Bronchial epithelial cell (primary cell): ENCODE measurements at places on chromosomes 5 and 9.

- DNase-seq: no peak
Observed at GRCh38 chr9:37889536-37889935, 14.4 kb downstream of the SLC25A51 start.

GRCh38 chr9:36855448-36856315 is 178.4 kb downstream of the PAX5 start:
- peak; percentile 16 for DNase-seq

DNA sequence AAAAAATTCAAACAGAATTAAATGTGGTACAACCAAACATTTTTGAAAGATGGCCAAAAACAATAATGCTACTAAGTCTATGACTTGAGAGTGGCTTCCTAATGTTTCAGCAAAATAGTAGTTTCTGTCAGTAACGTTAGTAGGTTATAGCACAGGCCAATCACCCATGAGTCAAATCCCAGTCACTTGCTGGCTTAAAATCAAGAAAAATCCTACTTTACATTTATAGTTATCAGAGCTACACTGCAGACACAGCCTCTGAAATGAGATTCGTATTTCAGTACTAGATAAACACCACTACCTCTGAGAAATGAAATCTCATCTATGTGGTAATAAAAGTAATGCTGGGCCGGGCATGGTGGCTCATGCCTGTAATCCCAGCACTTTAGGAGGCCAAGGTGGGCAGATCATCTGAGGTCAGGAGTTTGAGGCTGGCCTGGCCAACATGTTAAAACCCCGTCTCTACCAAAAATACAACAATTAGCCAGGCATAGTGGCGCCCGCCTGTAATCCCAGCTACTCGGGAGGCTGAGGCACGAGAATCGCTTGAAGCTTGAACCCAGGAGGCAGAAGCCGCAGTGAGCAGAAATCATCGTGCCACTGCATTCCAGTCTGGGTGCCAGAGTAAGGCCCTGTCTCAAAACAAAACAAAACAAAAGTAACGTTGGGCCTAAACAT is 6.1 kb downstream of the ZDHHC21 start:
- peak; percentile 73 for DNase-seq

- no peak for DNase-seq
Observed at GRCh38 chr9:91843623-91844148, 106.3 kb downstream of the ROR2 start.

- DNase-seq: no peak
Observed at GRCh38 chr5:10384483-10384882, 31.0 kb downstream of the MARCHF6 start.

DNA sequence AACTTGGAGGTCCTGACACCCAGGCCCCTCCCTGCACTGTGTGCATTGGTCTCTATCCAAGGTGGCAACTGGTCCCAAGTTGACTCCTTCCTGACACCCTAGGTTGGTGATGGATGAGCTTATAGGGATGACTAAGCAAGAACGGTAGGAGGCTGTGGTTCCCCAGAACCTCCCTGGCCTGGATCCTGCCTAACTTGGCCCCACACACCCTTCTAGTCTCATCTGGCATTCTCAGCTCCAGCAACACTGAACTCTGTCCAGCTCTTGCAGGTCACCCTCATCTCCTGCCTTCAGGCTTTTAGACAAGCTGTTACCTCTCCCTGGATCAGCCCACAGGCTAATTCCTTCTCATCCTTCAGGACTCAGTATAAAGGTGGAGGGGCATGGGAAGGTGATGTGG is 16.5 kb downstream of the AQP3 start:
- no peak for DNase-seq

DNA sequence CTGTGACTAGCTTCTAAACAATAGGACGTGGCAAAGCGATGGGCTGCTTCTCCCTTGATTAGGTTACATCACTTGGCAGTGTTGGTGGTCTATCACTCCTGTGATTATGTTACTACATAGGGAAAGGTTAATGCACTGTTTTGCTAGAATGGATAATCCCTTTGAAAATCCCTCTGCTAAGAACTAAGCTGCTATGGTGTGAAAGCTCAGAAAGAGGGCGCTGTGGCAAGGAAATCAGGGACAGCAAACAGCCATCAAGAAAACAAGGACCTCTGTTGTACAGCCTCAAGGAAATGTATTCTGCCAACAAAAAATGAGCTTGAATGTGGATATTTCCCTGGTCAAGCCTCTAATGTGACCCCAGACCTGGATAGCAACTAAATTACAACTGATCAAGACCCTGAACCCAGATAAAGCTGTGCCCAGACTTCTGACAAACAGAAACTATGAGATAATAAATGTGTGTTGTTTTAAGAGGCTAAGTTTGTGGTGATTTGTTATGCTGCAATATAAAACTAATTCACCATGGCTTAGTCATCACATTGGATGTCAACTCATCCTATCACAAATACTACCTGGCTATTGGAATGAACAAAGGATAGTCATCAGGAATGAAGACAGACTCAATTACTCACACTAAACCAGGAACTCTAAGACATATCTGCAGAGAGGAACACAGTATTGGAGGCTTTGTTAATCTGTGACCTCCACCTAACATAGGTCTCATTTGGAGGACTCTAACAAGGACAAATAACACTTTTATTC is 1215.9 kb downstream of the EFNA5 start:
- peak; percentile 98 for DNase-seq

GRCh38 chr9:30035761-30036160 is 2348.7 kb upstream of the ACO1 start:
- no peak for DNase-seq

GRCh38 chr5:83549674-83550073 is 78.1 kb downstream of the VCAN start:
- no peak for DNase-seq

GRCh38 chr5:92941806-92942205 is 639.2 kb downstream of the NR2F1-AS1 start:
- DNase-seq: peak; percentile 29

DNA sequence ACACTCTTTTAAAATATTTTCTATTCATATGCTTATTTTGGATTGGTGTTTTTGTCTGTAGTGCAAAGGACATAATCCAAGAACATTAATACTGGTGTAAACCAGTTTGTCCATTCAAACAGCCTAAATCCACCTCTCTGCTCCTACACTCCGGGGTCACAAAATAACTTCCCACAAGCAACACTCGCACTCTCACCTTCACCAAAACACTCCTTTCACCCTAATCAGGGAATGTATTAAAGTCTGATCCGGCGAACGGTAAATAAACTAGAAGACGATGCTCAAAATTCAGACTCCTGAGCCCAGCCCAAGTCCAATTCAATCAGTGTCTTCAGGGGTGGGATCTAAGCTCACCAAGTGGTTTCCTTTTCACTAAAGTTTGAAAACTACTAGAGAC is 649 bp downstream of the AP3B1 start:
- DNase-seq: peak; percentile 8

DNA sequence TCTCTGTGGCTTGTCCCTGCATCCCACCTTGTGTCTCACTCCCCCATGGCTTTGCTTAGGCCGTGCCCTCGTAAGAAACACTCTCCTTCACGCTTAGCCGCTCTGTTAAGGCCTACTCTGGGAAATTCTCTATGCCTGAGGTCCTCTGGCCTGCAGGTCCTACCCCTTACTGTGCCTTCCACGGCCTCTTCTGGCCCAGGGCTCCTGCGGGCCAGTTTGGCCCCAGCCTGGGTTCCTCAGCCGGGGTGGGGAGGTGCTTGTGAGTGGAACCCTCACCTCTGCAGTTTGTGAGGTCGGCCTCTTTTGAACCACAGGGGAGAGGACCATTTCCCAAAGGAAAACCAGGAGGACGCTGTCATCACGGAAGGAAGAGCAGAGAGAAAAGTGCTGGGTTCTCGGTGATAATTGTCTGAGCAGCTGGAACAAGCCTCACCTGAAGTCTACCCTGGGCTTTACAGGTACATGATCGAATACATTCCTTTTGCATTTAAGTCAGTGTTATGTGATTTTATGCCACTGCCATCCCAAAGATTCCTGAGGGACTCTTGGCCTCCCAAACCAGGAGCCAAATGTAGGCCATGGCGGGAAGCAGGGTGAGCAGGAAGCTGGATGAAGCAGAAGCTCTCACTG is 28.8 kb upstream of the GFPT2 start:
- DNase-seq: no peak

- DNase-seq: peak; percentile 67
Observed at GRCh38 chr5:113050721-113051382, 74.3 kb downstream of the DCP2 start.

DNA sequence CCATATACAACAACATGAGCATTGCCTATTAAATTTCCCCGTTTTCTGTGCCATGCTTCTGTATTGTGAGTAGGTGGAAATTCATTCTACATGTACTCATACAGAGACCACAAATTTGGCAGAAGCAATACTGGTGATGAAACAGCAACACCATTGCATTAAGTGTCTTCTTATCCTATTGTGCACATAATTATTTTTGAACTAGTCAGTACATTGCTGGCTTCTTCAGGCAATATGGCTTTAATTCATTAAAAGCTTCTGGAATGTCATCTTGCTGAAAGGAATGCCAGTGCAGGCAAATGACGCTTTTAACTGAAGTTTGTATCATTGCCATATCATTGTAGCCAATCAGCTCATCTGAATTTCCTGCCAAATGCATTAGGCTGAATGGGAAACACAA is 82.6 kb downstream of the KIAA1958 start:
- DNase-seq: peak; percentile 20

- DNase-seq: peak; percentile 20
Observed at GRCh38 chr9:72807765-72808445, 144.9 kb downstream of the ALDH1A1 start.

DNA sequence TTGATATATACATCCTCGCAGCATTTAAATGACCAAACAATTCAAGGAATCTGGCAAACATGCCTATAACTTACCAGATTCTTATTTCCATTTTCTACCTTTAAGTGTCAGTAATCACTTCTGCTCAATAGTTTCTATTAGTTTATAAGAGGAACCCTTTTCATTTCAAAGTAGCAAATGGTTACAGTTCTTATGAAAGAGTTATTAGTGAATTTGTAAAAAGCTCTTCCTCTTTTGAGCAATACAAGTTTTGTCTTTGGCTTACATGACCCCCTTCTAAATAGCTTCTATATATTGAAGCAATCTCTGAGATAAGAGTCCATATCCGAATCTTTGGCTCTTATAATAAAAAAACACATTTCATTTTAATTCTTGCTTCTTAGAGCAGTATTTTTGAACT is 42.0 kb downstream of the ELL2 start:
- no peak for DNase-seq

DNA sequence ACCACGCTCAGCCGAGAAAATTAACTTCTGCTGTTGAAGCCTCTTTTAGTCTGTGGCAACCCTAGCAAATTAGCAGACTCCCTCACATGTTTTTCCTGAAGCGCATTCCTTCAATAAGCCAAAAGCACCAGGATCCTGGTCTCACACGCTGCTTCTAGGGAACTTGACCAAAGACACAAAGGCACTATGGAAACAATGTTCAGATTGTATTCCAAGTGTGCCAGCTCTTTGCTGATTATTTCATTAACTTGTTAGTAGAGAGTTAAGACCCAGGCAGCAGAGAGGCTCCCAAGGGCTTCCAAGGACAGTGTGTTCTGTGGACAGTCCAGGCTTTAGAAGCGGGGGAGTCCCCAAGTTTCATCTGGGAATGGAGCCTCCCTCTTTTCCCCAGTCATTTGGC is 94.4 kb upstream of the BASP1 start:
- no peak for DNase-seq

DNA sequence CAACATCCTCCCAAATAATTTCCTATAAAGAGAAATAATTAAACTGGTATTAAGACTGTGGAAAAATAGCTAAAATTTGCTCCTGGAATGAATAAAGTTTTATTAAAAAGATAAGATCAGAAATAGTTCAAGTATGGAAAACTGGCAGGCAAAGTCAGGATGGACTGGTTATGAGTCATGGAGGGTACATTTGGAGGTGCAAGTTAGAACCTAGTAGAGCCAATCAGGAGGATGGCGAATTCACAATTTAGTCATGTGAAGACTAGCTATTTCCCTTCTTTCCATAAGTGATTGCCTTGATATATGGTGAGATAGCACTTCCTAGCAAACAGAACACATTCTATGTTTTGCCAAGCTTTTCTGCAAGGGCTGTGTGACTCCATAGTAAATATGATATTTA is 1303.5 kb downstream of the EFNA5 start:
- peak; percentile 60 for DNase-seq

DNA sequence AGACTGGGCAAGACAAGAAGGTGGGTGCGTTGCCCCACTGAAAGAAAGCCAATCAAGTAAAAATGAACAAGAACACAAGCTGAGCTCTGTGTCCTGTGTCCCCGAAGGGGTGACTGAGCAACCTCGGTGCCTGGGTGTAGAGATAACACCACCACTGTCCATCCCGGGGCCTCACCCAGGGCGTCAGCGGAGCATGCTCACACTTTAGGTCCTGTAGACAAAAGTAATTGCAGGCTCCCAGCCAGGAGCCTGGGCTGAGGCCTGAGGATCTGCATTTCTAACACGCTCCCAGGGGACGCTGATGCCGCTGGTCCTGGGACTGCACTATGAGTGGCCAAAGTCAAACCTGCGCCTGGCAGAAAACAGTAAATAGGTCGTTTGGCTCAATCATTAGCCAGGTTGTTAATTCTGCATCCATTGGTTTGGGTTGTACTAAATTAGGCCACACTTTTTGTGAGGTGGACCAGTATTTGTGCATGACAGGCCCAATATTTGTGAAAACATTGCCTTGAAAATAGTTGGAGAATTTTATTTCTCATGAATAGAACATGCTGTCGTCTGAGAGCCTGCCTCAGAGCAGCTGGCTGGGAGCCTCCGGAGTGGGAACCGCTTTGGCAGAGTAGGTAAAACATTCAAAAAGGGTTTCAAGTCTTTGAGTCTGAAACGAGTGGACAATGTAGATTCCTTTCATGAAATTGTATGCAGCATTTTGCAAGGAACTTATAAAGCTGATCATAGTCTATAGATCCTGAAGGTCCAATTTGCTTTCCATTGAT is 38.3 kb downstream of the ANKRD33B start:
- no peak for DNase-seq

DNA sequence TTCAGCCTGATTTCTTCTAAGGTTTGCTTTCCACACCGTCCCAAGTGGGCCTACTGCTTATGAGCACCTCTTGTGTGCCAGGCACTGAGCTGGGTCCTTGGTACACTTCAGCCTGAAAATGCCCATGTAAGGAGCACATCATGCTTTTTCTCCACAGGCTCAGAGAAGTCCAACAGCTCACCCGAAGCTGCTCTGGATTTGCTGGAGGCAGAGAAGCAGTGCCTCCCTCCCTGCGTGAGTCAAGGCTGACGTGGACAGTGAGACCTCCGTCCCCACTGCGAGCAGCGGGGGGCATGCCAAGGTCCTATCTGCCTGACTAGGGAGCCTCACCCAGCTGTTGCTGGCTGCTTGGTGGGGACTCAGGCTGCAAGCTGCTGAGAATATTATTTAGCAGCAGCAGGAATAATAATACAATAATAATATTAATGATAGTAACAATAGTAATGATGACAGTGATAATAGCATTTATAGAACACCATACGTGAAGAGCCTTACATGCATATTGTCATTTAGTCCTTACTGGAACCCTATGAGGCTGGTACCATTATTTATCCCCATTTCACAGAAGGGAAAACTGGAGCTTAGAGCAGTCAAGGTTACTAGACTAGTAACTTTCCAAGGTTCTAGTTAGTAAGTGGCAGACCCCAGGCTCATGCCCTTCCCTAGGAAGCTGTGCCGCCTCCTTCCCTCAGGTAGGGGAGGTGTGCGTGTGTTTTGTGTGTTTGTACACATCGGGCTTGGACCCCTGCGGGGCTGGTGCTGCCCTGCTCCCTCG is 194.8 kb downstream of the HSPA4 start:
- DNase-seq: no peak
